ENCODE measurements at places on chromosomes 12 and 14.
A peak's percentile ranks its signal among the peaks of the same experiment; 100 is the strongest.

DNA sequence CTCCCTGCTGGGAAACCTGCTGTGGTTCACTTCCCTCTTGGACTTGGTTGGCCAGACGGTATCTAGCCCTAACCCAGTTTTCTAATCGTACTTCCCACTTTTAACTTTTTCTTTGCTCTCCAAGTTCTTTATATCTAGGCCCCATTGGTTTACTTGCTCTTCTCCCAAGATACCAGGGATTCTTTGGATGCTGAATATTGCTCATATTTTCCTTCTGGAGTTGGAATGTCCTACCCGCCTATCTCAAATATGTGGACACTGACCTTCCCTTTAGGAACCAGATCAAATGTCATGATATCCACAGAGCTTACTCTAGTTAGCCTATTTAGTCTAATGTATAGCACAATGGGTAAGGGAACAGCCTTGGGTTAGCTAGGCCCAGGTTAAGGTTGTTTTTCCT, 228.6 kb downstream of the DACT1 start:
- no peak for DNase-seq

GRCh38 chr14:79101388-79101787, 931.2 kb downstream of the NRXN3 start:
- no peak for DNase-seq

GRCh38 chr12:121628037-121628436, 1.7 kb downstream of the ORAI1 start:
- no peak for DNase-seq

- no peak for DNase-seq
Measured at GRCh38 chr12:66255737-66256136, 46.6 kb upstream of the HELB start.

DNA sequence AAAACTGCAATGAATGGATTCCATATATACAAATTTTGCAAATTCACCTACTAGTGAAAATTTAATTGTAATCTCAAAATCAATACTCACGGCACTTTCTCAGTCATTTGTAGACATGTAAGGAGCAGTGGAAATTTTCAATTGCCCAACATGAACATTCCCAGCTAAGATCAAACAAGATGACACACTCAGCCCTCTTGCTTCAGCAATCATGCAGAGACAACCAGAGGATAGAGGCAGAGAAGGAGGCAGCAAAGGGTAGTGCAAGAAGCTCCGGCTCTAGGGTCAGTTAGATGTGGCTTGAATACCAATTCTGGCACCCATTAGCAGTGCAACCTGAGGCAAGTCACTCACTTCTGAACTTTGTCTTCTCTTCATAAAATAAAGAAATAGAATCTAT, 91.5 kb upstream of the SLC35F4 start:
- DNase-seq, result no peak

DNA sequence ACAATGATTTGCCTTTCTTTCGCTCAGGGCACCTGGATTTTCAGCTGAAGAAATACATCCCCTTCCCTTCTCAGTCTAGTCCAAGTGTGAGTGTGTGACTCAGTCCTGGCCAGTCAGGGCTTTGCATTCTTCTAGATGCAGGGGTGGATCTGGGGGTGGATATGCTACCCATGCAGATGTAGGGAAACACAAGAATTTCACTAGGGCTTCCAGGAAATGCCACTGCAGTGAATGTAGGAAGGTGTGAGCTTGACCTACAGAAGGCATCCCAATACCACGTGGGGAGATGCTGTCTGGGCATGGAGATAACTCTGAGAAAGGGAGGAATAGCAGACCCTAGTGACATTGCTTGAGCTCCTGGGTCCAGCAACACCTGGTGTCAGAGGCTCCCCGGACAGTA, 404.2 kb downstream of the GLT1D1 start:
- peak; percentile 78 for DNase-seq

DNA sequence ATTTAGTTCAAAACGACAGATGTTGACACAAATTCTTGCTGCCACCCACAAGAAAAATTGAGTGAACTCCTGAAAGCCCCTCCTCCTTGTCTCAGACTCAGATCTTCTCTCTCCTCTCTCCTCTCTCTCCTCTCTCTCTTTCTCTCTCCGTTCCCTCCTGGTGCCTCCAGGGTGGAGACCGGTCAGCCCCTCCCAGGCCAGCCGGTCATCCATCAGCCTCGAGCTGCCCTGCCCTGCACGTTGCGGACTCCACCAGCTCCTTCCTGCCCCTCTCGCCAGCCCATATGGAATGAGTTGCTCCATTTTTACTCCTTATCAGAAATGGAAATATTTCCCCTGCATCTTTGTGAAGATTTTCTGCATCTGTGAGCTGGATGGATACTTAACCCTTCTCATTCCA, 103.8 kb downstream of the TBX5 start:
- DNase-seq, result no peak

DNA sequence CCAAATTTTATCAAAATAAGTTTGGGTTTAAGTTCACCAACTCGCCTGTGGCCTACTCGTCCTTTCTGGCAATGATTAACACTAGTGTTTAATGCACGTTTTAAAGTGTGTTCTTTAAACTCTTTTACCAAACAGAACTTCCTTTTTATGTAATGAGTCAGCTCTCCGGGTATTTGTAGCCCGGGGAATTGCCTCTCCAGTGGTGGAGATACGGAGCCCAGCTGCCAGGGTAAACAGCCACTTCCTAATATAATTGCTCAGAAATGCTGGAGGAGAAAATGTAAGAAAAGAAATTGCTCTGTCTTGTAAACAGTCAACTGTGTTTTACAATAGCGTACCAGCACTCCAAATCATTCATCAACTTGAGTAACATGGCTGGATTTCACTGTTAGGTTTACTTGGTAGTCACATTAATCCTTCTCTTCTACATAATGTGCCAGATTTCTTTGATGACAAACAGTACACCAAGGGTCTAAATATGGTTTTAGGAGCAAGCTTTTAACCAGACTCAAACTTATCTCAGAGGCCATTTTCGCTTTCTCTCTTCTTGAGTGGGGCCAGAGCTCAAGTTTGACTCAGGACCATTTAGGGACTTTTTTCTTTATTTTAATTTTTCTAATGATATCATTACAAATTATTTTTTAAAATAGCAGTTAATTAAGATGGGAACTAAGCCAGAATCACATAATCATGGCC, 101.2 kb upstream of the SLC38A2 start:
- DNase-seq, result peak; percentile 91

DNA sequence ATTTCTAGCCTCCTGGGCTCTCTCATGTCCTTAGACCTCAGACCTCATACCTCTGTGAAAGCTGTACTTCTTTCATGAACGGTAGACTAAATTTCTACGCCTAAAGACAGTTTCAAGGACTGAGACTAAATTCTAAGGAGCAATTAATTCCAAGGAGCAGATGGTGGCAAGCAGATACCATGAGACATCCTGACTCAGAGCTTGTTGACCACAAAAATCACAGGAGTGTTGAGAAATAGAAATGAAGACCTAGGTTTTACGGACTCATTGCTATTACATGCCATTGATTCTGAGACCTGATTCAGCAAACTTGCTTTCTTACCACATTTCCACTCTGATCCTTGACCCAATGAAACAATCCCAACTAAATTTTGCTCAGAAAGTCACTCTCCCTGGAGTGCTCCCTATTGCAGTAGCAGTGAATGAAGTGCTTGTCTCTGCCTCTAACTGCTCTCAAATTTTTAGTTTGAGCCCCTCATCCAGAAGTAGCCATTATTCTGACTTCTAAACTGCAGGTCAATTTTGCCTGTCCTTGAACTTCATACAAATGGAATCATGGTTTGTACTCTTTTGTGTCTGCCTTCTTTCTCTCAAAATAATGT, 52.0 kb downstream of the PEX5 start:
- no peak for DNase-seq

- DNase-seq, result no peak
Measured at GRCh38 chr12:74646831-74647230, 109.2 kb downstream of the ATXN7L3B start.

GRCh38 chr14:92729634-92730358, 18.6 kb downstream of the LGMN start:
- DNase-seq, result no peak

DNA sequence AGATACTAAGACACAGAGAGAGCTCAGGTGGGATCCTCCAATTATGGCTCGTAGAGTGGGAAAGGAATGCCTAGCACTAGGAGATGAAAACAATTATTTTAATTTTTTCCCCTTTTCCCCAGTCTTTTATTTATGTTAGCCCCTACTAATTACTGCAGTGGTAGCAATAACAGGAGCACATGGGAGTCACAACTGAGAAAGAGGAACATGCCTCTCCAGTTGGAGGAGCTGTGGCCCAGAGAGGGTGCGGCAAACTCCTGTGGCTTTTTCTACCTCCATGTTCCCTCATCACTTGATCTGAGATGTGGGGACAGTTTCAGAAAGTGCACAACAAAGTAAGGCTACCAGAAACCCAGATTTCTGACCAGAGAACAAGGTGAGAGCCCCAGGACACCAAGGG, 25.9 kb upstream of the POC1B start:
- DNase-seq, result peak; percentile 27

DNA sequence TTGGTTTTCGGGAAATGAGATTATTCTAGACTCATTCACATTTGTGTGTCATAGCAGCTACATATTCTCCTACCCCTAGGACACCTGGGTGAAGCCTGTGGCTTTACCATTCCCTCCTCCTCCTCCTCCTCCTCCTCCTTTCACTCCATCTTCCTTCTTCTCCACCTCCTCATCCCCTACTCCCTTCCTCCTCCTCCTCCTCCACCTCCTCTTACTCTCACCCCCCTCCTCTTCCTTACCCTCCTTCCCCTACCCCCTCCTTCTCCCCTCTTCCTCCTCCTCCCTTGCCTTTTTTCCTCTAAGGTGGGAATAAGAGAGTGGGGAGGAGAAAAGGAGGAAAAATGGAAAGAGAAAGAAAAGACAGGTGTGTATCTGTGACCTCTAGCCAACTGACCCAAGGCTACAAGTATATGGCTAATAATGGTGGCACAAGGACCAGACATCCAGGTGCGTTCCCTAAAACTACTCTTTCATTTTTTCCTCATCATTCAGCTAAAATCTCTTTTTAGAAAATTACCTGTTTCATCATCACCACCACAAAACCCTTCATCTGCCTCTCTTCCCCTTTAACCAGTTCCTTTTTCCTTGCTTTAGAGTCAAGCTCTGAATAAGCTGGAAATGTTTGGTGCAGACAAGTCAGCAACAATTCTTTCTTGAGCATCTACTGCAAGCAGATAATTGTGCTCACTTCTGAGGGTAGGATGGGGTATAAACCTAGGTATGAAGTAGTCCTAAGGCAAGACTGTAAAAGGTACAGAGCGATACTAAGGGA, 149.8 kb upstream of the FOXN3 start:
- DNase-seq, result no peak

DNA sequence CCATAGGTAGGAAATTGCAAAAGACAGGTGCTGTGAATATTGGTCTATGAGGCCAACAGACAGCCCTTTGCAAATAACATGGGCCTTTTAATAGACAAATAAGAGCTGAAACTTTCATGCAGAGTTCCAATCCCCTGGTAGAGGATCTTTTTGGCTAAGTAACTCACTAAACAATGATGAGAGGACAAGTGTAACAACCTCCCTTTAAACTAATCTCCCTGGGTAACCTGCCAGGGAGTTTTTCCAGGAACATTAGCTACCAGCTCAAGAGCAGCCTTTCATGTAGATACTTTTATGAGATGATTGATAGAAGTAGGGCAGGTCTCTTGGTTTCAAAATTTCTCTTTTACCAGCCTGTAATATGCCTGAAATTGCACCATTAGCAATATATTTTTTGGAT, 13.8 kb upstream of the CACNA1C start:
- DNase-seq, result no peak

GRCh38 chr12:85277191-85277590, 2.8 kb upstream of the ALX1 start:
- no peak for DNase-seq

DNA sequence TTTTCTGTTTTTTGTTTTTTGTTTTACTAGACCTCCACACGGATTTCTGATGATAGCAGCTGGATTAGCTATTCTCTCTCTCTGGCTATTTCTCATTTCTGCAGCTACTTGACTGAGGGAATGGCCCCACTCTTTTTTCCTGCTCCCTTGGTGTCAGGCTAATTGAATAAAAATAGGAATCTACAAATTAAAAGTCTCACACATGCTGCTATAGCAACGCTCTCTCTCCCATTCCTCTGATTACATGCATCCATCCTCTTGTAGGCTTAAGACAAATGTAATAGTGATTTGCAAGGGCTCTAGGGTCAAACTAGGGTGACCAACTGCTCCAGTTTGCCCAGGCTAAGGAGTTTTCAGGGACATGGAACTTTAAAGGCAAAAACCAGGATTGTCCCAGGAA, 221.8 kb downstream of the PHLDA1 start:
- DNase-seq, result no peak

- DNase-seq, result peak; percentile 43
Measured at GRCh38 chr12:52634266-52635056, 16.1 kb upstream of the KRT73 start.

DNA sequence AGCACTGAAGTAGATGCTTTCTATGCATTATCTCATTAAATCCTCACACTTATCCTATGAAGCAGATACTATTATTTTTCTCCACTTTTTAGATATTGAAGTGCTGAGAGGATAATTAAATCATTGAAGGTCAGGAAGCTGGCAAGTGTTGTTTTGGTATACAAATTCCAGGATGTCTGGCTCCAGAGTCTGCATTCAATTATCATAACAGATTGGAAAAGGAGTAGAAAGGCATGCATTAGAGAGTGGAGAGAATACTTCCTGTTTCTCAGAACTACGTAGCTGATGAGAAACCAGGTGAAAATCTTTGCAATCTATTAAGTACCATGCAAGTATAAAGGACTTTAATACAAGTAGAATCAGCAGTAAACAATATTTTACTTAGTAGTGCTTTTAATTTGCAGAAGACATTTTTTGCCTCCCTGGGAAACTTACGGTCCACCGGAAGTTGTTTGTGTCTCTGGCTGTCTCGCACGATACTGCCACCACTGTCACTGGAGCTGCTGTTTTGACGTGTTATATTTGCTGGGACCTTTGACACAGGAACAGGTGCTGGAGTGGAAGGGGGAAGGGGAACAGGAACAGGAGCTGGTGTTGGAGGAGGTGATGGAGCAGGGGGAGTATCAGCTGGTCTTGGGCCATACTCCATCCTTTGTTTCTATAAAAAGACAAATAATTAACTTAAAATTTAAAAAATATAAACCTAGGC, 158.0 kb downstream of the EPS8 start:
- no peak for DNase-seq

DNA sequence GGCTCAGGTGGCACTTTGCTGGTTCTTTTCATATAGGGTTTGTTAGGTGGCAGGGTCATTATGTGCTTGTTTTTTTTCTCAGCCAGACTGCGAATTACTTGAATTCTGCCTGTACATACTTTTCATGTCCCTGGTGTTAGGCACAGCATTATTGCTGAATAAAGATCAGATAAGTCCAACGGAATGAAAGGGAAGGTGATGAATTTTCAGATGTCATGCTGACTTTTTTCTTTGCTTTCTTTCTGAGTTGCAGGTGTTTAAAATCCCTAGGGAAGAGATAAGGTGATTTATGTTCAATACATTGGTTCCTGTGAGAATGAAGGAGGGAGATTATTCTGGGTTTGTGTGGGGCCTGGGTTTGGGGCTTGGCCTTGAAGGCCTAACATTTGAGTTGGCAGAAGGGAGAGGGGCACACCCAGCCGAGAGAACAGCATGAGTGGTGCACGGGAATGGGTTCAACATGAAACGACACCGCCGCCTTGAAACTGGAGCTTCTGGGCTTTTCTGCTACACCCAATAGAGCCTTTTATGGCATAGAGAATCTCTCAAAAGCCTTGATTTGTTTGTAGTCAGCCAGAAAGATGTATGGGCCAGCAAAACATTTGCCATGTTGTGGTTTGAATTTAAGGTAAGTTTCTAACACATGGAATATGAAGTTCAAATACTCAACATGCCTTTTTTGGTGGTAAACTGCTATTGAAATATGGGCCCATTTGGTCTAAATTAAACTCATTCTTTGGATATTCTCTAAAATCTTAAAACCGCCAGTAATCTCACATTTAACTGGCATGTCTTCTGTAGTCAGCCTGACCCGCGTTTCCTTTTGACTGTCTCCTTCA, 477.0 kb downstream of the PCNX1 start:
- DNase-seq, result no peak

Data from islet precursor cell (in vitro differentiated cells).